Breast epithelium (tissue), 4 donors: ENCODE measurements at places on chromosomes 6 and 20. TPM values are rescaled to one million over a fixed set of nuclear protein-coding genes. Genes with fewer than 3 reads are reported as not detected.

DNA sequence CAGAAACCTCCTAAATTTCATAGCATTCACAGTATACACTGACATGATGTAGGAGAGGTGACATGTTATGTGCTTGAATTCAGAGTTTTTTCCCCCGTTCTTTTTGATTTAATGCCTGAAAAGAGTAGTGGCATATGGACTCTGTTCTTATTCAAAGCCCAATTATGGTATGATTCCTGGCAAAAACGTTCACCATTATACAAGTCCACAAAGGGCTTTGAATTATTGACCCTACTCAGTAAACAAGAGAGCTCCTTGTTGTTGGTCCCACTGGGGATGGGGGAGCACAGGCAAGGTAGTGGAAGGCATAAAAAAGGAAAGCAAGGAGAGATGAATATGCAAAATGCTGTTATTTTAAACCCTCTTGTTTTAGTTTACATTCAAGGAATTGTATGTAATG, 136.0 kb upstream of the AHI1 start:
- no peak for DNase-seq

DNA sequence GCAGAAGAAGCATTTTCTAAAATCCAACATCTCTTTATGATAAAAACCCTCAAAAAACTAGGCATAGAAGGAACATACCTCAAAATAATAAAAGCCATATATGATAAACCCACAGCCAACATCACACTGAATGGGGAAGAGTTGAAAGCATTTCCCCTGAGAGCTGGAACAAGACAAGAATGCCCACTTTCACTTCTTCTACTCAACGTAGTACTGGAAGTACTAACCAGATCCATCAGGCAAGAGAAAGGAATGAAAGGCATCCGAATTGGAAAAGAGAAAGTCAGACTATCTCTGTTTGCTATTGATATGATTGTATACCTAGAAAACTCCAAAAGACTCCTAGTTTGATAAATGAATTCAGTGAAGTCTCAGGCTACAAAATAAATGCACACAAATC, 7.9 kb upstream of the CDK19 start:
- no peak for DNase-seq

GRCh38 chr20:16417001-16417400, 156.2 kb downstream of the KIF16B start:
- no peak for DNase-seq

RBBP8NL gene
- 4.0 TPM for total RNA-seq

DNA sequence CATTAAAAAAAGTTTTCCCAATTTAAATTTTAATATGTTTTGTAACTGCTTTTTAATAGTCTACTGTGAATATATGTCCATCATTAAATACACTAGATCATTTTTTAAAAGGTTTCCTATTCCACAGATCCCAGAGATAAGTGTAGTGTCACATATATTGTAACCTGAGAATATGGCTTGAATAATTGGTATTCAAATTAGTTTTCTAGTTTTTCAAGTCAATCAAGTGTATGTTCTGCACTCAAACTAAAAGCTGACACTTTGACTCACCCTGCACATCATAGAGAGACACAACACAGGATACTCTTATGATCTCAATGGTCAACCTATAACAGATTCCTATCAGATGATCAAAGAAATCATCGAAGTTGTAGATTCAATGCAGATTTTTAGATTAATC, 49.1 kb downstream of the ZHX3 start:
- no peak for DNase-seq

MOCS1 gene
- 25.3 TPM for total RNA-seq

PRRT1 gene
- 2.8 TPM for total RNA-seq

DNA sequence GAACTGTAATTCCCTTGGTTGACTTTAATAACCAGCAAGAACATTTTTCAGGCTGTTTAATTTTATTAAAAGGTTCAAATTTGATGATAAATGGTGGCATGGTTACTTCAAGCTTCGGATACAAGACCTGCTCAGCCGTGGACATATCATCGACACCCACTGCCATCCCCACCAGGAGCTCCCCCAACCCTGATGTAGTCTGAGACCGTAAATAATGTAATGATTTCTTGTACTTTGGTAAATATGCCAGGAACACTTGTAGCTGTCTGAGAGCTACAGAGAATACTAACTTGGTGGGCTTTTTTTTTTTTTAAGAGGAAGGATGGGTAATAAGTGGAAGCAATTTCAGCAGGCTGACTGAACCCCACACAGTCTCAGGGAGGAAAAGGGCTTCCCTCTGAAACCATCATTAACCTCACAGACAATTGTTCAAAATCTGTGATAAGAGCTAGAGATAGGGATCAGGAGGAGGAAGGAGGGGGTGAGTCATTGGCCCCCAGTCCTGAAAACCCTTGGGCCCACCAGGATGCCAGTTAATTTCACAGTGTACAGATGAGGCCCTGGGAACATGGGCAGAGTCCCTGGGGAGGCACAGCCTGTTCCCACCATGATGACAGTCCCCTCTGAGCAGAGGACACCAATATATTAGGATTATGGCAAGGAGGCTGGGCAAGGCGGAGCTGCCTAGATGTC, 56.0 kb downstream of the APCDD1L start:
- DNase-seq: no peak

DNA sequence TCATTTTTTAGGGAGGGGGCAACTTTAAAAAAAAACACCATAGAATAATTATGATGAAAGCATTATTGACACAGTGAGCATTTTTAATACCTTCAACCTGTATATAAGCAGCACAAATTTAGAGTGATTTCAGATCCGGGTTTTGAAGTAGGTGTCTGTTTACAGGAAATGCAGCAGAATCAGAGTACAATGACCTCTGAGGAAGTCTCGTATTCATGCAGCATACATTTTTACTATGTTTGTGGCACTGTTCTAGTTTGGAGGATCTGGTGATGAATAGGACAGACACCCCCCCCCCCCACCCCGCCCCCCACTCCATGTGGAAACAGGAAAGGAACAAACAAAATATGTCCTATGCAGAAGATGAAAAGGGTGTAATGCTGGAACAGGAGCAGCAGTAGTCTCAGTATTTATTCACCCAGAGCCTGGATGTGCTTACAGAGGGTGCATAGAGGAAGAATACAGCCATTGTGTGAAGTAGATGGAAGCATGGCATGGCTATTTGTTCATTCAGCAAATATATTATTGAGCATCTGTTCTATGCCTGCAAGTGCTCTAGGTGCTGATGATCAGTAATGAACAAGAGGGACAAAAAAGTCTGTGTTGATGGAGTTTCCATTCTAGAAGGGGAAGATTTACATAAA, 19.7 kb downstream of the VAPB start:
- DNase-seq: no peak

GRCh38 chr20:29689411-29690225, 1567.8 kb upstream of the DEFB115 start:
- DNase-seq: no peak

OVOL2 gene
- total RNA-seq: 34.1 TPM

DNA sequence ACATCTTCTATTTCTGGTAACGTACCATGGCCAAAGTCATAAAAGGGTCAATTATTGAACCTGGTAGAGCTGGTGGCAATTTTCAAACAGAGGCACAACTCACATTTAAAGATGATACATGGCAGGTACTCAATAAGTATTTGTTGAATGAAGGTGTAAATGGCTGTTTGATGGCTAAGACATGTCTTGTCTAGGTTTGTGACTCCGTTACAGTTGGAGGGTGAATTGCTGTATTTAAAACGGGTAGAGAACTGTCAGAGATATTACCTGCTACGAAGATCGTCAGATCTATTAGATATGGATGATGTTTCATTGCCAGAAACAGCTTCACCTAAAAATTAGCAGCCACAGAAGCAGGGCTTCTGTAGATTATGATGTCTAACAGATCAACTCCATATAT, 601.9 kb downstream of the PRKN start:
- DNase-seq: no peak

- DNase-seq: no peak
Measured at GRCh38 chr6:71187141-71187540, 101.5 kb upstream of the OGFRL1 start.

DNA sequence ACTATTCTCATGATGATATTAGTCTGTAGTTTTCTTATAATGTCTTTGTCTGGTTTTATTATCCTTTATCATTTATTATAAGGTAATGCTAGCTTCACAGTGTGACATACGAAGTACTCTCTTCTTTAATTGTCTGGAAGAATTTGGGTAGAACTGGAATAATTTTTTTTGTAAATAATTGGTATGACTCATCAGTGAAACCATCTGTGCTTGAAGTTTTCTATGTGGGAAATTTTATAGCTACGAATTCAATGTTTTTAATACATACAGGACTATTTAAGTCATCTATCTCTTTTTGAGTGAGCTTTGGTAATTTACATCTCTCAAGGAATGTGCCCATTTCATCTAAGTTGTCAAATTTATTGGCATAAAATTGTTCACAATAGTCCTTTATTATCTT, 86.3 kb downstream of the SOD2 start:
- no peak for DNase-seq

TRAPPC3L gene
- total RNA-seq: not detected

NANP gene
- 5.7 TPM for total RNA-seq

LGSN gene
- not detected for total RNA-seq

GRCh38 chr6:18261877-18262276, 2.5 kb downstream of the DEK start:
- DNase-seq: no peak

SYTL3 gene
- total RNA-seq: 7.5 TPM

DNA sequence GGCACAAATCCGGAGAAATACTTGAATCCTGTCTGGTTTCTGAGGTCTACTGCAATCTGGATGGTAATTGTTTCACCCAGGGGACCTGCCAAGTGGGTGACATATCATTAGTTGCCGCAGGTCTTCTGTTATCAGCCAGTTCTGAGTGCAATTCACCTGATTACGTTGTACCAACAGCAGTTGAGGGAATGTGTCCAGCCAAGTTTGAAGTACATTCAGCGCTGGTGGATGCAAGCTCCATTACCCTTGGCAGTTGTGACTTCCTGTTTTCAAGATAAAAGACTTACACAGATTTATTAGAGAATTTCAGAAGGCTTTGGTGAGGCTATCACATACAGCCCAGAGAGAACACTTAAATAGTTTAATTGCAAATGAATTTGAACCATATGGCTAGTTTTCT, 42.8 kb downstream of the FNDC1 start:
- no peak for DNase-seq

AHI1 gene
- 62.2 TPM for total RNA-seq

- no peak for DNase-seq
Measured at GRCh38 chr6:96783307-96783706, 54.0 kb downstream of the GPR63 start.

TRIM40 gene
- total RNA-seq: not detected

DNA sequence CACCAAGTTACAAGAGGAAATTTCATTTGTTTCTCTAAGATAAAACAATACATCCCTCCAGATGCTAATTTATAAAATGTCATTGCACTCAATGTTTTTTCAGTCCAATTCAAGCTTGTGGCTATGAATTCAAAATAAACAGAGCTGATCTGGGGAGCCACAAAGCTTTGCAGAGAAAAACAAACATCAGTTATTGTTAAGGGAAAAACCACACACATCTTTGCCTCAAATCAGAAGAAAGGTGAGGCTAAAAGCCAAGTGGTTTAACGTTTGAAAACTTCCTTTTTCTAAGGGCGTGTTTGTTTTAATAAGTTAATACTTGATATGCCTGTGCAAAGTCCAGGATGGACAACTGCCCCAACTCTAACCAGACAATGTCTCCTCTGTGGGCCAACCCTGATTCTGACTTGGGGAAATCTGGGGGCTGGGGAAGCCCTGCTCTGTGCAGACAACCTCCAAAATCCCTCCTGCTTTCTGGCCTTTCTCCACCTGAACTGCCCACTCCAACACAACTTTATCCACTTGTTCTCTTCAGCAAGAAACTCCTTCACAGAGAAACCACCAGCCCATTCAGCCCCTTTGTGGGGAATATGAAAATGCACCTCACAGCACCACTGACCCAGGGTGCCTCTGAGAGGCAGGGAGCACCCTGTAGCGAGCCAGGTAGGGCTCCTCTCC, 44.6 kb upstream of the NT5E start:
- no peak for DNase-seq

FOXA2 gene
- not detected for total RNA-seq

CCN6 gene
- not detected for total RNA-seq

GRCh38 chr20:10971096-10971495, 297.3 kb upstream of the JAG1 start:
- DNase-seq: no peak

DNA sequence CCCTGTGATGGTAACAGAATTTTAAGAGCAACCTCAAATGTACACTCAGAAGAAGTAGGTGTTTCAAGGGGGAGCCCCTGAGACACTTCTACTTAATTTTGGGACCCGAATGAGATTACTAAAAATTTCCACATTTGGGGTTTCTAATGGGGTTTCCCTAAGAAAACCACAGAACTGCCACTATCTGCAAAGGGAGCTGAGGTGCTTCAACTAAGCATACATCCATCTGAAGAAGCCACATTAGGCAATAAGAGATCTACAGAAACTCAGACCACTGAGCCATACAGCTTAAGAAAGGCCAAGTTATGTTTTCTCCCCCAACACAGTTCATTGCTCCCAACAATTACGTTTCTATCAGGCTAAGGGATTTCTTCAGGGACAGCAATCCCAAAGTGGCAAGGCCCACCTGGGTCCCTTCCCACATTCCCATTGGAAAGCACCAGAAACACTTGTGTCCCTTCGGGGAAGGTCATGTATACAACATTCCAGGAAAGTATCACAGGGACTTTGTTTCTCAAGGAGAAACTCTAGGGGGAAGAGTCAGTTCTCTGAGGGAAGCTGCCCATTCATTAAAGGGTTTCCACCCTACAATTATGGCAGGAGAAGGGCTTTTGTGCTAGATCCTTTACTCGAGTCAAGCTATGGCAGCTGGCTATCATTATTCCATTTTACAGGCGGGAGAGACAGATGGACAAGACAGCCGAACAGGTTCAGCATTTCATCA, 5.0 kb downstream of the BCL2L1 start:
- DNase-seq: no peak

SLC29A1 gene
- 140 TPM for total RNA-seq

- no peak for DNase-seq
Measured at GRCh38 chr6:147648916-147649315, 140.4 kb downstream of the SAMD5 start.

GRCh38 chr6:81553216-81553615, 199.3 kb downstream of the TENT5A start:
- no peak for DNase-seq

TOX2 gene
- 7.4 TPM for total RNA-seq

WFDC10B gene
- total RNA-seq: not detected

KCNK16 gene
- total RNA-seq: not detected

DNA sequence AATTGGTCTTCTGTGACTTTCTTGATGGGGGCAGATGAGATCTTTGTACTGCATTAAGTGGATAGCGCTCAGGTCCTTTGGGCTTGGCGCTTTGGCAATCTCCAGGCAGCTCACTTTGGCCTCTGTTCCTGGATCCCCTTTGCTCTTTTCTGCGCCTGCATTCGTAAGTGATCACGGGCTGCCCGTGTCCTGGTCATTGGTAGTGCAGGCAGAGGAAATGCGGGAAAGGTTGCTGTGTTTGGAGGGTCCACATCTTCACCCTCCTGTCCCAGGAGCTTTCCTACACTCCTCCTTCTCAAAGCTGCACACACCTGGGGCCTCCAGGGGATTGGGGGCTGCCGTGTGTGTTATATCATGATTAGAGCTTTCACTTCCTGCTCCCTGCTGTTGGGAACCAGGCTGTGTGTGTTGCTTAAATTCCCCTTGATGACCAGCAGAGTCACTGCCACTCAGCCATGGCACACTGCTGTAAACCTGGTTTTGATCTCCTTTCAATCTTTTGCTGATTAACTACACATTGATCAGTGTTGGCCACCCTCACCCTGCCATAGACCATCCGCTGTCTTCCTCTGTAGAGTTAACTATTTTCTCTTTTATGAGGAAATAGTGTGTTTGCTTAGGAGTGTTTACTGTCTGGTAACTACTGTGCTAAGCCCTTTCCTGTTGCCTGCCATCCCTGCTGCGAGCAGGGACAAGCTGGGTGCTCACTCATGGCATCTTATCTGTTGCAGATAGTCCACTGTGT, 13.0 kb upstream of the SNHG17 start:
- no peak for DNase-seq
